ENCODE measurements at places on chromosomes 13 and 19.

- DNase-seq, result no peak
Measured at GRCh38 chr13:112983428-112984196, 14.6 kb downstream of the MCF2L start.

DNA sequence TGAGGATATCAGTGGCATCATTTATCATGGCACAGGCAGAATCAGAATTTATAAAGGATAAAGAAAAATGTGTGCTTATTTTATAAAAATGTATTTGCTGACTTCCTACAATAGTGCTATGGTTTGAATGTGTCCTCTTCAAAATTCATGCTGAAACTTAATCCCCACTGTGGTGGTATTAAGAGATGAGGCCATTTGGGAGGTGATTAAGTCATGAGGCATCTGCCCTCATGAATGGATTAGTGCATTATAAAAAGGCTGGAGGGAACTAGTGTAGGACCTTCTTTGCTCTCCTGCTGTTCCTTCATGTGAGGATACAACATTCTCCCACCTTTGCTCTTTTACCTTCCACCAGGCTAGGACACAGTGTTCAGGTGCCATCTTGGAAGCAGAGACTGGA is 212.8 kb downstream of the RFC3 start:
- DNase-seq, result no peak

DNA sequence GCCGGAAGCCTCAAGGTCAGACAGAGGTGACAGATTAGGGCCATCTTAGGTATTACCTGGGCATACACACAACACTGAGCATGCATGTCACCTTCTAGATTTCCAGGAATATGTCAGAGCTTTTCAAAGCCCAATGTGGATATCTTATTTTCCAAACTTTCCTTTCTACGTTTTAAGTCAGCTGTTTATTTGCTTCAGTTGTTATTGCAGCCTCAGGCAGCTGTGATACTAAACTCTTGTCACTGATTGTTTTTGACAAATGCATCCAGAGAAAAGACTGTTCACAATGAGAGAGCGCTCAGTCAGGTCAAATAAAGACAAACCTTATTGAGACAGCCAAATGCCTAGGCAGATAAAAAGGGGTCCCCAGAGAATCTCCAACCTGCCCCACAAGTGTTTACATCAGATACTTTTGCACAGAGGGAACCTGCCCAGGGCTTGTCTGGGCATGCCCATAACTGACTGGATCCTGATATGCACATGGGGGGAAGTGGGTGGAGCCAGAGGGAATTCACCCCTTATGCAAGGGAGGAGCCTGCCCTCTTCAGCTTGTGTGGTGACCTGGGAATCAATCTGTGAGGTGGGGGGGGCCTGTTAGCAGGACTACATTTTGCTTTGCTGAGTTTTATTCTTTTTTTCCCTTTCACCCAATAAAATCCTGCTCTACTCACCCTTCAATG is 28.5 kb downstream of the MED4 start:
- no peak for DNase-seq

DNA sequence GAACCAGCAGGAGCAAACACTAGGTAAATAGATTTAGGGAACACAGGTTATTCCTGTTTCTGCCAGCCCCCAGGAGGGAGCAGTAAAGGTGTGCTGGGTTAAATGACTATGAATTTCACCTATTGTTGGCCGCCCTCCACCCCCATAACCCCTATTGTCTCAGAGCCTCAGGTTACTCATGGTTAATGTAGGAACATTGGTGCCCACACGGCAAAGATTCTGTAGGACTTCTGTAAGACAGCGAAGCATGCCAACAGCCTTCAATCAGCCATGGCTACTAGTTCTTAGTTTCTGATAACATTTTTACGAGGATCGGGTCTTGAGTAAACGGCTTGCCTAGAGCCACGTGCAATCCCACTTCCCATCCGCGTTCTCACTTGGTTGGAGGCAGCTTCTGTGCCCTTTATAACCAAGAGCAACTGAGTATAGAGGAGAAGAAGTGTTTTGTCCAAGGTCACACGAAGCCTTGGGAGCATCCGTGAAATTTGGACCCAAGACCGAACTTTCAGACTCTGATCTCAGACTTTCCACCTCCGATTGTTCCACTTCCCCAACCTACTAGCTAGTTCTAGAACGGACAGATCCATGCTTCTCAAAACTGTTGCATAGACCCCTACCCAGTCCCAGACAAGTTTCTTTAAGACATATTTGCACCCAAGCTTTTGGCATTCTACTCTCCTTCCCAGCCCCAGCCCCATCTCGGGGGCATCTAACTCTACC is 5.1 kb upstream of the CACNG8 start:
- DNase-seq, result no peak

- no peak for DNase-seq
Measured at GRCh38 chr13:113616991-113617749, 32.6 kb downstream of the TFDP1 start.

DNA sequence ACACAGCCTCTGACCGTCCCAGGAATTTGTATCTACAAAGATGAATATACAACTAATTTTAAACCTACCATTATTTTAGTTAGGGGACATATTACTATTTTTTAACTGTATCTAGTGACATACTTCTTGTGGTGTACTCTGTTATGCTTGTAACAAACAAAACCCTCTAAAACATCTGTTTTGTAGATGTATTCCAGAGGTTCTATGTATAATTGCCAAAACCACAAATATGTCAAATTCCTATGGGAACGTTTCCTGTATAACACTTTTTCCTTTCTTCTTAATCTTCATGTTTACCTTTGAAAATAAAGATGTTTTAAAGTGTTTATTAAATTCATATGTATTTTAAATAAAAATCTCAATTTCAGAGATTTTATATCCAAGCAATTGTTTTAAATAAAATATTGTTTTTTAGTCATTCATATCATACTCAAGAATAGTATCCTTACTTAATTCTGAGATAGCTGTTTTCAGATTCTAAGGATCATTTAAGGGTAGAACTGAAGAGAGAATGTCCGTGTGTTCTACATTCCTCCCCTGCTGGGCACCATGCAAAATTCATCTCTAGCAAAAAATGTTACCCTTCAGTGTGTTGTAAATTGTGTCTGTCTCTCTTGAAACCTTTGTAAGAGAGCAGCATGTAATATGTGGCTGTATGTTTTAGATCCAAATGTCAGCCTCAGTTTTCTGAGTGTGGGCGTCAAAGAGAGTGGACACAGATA is 1327.7 kb downstream of the EFNB2 start:
- no peak for DNase-seq

GRCh38 chr19:947707-948539 is 22.1 kb downstream of the ARID3A start:
- DNase-seq, result peak; percentile 98

DNA sequence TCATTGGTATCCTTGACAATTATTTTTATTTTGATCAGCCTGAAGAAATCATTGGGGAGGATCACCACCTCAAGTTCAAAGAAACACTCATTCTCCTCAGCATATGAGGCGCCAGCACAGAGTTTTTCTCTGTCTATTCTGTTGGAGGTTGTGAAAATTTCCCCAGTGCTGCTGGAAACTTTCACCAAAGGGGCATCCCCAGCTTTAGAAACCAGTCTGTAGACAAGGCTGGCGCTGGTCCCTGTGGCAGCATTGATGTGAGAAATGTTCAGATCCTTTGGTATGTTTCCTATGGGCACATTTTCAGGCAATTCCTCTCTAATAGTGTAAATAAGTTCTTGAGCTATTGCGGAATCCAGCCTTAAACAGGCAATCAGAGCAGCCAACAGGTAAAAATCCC is 2.1 kb downstream of the PCDH9 start:
- DNase-seq, result no peak

DNA sequence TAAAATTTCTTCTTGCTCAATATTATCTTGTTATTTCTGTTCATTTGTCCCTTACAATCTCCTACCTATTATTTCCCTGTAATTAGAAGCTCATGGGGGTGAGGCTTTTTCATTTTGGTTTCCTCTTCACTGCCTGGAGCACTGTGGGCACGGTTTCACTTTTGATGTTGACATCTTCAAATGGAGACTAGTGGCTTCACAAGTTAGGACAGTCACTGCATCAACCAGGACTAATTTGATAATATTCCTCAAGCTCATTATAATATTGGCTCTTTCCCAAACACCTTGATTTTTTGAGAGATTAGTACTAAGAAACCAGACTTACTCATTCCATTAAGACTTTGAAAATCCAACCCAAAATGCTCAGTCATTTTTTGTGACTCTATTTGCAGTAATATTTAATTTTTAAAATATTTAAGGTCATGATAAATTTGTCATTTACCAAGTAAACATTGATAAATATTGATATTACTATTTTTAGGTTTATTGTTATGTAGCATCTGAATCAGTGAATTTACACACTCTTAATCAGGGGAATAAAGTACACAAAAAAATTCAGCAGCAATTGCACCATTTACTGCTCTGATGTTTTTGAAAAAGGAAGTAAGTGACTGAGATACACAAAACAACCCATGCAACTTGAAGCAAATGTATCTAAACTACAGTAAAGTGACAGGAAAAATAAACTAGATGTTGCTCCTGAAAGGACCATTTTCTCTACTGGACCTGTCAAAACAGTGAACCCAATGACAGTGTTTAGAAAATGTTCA is 28.8 kb upstream of the RCBTB2 start:
- DNase-seq, result no peak

DNA sequence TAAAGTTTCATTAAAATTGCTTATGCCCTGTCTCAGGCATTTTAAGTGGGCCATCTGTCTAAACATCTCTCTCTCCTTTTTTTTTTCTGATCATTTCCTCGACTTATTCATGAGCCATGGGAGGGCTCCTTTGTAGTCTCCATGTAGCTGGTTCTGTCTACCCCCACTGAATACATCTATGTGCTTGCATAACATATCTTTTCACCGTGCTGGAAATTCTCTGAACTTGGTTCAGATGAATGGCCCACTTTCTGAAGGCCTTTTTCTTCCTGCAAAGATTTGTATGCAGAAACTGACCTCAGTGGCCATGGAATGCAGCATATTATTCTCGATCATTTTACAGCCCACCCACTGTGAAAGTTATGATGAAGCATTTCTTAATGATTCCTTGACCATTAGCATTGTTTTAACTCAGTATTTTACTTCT is 225.3 kb downstream of the GGACT start:
- DNase-seq, result no peak

GRCh38 chr19:16460454-16460853 is 11.3 kb downstream of the EPS15L1 start:
- DNase-seq, result no peak

DNA sequence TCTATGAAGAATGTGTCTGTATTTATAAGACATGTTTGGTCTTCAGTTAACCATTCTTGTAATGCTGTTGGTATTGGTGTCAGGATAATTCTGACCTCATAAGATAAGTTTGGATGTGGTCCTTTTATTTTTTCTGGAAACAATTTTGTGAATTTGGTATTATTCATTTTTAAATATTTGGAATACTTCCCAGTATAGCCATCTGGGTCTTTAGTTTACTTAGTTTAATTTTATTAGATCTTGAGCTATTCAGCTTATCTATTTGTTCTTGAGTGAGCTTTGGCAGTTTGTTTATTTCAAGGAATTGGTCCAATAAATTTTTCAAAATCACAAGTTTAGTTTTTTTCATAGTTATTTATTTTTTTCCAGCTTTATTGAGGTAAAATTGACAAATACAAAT is 335.4 kb upstream of the PCDH20 start:
- no peak for DNase-seq

DNA sequence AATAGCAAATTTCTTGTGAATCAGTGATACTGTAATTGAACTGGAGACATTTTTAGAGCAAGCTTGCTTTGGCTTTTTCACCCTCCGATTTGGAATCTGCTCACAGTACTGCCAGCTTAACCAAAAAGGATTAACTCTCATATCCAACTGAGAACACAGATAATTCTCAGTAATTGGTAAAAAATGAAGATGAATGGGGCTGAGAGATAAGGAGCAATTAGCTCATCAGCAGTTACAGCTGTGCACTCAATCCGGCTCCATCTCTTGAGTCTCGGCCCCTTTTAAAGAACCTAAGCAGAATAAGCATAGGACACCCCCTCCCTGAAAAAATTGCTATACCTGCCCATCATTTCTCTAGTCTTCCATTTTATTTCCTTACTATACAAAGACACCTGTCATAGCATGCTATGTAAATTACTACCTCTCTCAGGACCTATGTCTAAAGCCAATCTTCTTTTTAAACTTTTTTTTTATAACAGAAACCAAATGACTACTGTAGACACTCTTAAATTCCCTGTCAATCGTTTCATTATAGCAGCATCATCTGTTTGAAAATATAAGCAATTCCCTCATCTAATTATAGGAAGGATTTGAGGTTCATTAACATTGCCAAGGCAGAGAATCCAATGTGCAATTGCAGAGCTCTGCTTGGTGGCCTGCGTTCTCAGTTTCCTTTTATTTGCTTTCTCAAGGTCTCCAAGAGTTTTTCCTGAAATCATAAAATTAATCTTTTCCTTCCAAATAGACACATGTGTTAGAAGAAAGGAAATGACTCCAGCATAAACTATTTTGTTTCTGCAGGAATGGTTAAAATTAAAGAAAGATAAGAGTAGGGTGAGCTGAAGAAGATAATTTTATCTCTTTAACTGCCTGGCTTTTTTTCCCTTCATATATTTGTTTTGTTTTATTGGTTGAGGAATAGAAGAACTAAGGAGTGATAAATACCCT is 242.1 kb downstream of the DACH1 start:
- DNase-seq, result no peak

- DNase-seq, result no peak
Measured at GRCh38 chr13:110301083-110301482, 5.9 kb downstream of the COL4A1 start.

GRCh38 chr19:6425732-6426620 is 1.4 kb upstream of the KHSRP start:
- DNase-seq, result peak; percentile 16

DNA sequence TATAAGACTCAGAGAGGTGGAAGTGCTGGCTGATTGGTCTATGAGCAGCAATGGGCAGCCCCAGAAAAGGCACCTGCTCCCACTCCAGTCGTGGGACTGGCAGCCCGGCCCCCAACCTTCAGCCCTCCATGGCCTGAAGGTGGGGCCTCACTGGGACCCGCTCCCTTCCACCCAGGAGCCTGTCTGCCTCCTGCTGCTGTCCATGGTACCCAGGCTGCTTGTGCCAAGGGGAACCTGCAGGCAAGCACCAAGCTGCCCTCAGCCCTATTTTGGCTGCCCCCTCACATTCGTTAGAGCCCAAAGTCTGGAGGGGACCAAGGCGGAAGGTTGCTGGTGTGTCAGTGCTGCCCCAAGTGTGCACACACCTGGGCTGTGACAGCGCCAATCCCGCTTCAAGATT is 2304.9 kb downstream of the PCDH9 start:
- no peak for DNase-seq

- no peak for DNase-seq
Measured at GRCh38 chr13:23852351-23852750, 36.8 kb downstream of the MIPEP start.

GRCh38 chr13:67568205-67568604 is 338.1 kb upstream of the PCDH9 start:
- DNase-seq, result no peak

- peak; percentile 63 for DNase-seq
Measured at GRCh38 chr13:113493315-113493951, 2.9 kb upstream of the DCUN1D2 start.

DNA sequence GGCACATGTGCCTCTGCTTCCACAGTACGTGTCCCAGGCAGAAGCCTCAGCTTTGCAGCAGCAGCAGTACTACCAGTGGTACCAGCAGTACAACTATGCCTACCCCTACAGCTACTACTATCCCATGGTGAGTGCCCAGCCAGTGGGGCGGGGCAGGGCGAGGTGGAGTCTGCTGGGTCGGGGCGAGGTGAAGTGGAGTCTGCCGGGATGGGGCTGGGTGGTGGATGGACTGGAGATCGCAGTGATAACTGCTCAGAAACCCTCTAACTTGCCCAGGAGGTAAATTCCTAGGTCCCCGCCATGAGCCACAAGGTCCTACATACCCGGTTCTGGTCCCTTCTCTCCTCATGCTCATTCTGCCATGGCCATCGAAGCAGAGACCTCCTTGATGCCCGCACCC is 3.6 kb downstream of the LENG8 start:
- DNase-seq, result no peak

GRCh38 chr13:31862828-31863227 is 123.5 kb downstream of the RXFP2 start:
- DNase-seq, result peak; percentile 16

Data from hematopoietic multipotent progenitor cell (in vitro differentiated cells).